HTR-8/SVneo (cell line): ENCODE measurements at places on chromosomes 11 and 22.

GRCh38 chr11:6626971-6627761, 7.9 kb upstream of the TPP1 start:
- no peak for DNase-seq

DNA sequence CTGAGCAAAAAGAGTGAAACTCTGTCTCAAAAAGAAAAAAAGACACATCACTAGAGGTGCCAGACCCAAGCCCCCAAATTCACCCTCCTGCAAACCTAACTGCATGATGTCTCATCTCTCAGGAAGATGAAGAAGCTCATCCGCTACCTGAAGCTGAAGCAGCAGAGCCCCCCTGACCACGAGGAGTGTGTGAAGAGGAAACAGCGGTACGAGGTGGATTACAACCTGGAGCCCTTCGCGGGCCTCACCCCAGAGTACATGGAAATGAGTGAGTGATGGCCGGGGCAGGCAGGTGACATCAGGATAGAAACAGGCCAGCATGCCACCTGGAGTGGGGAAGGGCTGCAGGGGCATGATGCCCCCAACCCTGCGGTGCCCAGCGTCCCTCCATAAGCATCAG, 36.0 kb upstream of the FADD start:
- DNase-seq: no peak

- no peak for DNase-seq
Observed at GRCh38 chr11:100984668-100985067, 144.9 kb downstream of the PGR start.

GRCh38 chr11:23359297-23359696, 499.0 kb upstream of the CCDC179 start:
- DNase-seq: peak; percentile 73

GRCh38 chr11:74695705-74696280, 35.4 kb downstream of the CHRDL2 start:
- no peak for DNase-seq

DNA sequence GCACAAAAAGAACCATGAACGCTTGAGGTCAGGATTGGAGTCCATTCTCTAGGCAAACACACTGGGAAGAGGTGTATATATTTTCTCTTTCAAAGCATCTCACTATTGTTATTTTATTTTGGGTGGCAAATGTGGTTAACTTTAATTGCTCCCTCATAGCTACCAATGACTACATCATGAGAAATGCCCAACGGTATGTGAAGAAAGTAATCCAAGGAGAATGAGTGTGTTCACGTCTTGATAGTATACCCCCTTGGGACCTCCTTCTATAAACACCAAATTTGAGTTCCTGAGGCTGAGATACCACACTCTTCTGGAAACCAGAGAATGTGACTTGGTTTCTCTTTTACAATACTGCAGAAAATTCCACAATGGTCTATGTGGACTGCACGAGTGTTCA, 15.8 kb downstream of the OR8D1 start:
- no peak for DNase-seq

DNA sequence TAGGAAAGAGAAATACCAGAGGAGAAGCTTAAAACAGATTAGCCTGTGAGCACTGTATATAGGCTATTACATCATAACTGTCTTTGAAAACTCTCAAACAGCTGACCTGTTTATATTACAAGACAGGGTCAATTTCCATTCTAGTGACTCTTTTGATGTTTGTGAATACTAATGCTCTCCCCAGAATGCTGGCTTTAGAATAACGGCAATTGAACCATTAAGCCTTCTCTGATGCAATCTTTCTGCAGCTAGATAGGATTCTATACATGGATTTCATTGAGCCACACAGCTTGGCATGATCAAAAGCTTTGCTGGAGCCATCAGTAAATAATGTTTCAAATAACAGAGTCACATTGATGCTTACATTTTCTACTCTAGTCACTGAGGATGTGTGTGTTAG, 122.7 kb upstream of the FAT3 start:
- DNase-seq: no peak

GRCh38 chr11:126581871-126582648, 226.6 kb downstream of the ST3GAL4 start:
- no peak for DNase-seq

DNA sequence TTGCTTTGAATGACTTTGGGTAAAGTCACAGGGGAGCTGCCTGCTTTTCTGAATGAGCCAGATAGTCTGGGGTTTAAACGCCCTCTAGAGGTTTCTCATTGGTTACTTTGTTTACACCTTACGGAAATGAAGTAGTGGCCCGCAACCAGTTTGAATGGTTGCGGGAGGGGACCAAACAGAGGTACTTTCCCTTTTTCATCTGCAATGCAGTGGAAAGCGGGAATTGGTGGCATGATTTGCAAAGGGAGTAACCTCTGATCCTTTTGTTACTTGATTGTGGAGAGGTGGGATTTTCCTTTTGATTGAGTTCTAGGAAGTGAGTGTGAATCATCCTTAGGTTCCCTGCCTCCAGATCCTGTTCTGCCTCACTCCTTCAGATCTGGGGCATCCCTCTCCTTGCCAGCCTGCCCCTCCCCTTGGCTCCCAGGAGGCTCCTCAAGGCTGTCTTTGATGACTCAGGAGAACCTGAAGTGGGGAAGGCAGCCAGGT, 15.9 kb upstream of the GLYATL1 start:
- peak; percentile 17 for DNase-seq

- DNase-seq: no peak
Observed at GRCh38 chr11:122275508-122275907, 159.5 kb upstream of the BLID start.

DNA sequence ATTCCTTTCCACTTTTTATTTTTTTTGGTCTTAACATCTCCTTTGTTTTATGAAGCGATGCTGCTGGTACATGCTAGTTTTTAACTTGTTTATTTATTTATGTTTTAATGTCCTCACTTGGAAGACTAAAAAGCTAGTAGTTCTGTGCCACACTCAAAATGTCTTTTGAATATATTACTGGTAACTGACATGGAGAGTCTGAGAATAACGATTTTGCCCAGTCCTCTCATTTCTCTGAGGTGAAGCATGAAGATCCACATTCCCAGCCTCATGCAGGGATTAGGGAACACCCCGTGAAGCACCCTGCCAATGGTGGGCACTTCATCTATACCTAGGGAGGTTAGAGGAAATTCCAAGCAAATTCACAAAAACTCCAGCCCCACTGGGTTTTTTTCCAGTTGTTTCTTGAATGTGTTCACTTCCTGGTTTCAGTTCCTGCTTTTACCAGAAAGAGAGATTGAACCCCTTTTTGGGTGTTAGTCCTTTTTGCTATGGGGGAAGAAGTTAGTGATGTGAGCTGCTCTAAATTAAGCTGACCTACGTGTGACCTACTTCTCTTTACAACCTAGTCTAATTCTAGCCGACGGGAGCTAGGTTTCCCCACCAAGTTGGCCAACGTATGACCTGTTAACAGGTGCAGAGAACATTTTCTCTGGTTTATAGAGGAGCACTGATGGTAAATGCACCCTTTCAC, 106.1 kb downstream of the SLC1A2 start:
- DNase-seq: no peak

GRCh38 chr11:68403831-68404230, 56.7 kb upstream of the PPP6R3 start:
- no peak for DNase-seq
